ENCODE measurements at places on chromosomes 2 and 18.

DNA sequence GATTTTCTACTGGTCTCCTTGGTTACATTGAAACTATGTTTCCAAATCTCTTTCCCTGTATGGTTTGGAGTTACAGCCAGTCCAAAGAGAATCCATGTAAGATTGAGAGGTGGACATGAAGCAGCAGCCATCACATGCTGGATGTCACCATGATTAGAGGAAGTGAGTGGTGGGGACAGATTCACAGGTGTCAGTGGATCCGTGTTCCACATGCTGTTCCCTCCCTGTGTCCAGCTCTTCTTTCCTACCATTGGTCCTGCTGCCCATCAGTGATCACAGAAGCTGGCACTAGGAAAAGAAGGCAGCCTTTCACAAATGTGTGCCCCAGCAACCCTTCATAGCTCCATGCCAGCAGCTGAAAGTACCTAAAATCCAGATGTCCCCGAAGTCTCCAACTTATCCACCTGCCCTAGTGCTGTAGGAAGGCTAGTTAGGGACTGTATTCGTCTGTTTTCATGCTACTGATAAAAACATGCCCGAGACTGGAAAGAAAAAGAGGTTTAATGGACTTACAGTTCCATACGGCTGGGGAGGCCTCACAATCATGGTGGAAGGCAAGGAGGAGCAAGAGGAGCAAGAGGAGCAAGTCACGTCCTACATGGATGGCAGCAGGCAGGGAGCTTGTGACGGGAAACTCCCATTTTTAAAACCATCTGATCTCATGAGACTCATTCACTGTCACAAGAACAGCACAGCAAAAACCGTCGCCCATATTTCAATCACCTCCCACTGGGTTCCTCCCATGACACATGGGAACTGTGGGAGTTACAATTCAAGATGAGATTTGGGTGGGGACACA, 207.5 kb downstream of the INSIG2 start:
- DNase-seq: no peak

GRCh38 chr2:224523626-224524577, 61.3 kb downstream of the CUL3 start:
- no peak for DNase-seq

DNA sequence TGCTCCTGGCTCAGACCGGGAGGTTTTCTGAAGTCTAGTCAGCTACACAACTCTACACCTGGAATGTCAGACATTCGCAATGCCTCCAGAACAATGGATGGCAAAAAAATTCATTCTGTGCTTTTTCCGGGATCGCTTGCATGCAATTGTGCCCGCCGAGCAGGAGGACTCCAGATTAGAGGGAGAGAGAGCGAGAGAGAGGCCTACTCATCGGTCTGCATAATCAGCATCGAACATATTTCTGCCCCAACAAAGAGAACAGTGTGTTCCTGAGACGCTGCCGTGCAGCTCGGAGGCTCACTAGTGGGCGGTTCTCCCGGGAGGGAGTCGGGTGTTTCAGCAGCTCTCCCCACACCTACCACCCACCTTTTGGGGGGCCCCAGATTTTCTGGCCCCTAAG, 117.1 kb downstream of the KLHL29 start:
- DNase-seq: no peak

DNA sequence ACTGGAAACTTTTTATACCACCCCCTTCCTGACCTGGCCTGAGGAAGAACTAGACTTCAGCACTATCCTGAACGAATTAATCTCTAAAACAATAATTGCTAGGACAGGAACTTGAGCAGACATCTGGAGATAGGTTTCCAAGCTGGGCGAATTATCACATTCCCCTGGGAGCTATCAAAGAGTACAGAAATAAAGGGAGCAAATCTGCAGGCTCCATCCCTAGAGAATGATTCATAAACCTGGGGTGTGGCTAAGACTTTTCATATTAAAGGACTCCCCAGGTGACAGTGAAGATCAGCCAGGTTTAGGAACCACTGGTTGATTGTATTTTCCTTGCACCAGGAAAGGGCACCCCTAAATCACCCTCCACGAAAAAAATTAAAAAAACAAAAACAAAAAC, 105.6 kb upstream of the NOL4 start:
- DNase-seq: no peak

DNA sequence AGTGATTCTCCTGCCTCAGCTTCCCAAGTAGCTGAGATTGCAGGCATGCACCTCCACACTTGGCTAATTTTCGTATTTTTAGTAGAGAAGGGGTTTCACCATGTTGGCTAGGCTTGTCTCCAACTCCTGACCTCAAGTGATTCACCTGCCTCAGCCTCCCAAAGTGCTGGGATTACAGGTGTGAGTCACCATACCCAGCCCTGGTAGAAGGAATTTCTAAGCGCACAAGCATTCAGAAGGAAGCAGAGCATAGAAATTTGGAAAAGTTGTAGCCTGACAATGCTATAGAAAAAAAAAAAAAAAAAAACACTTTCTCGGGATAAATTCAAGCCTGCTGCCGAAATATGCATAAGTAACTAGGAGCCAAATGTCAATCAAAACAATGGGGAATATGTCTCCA, 249.4 kb downstream of the GRB14 start:
- no peak for DNase-seq

GRCh38 chr2:44836174-44836573, 105.3 kb upstream of the SIX3 start:
- no peak for DNase-seq

DNA sequence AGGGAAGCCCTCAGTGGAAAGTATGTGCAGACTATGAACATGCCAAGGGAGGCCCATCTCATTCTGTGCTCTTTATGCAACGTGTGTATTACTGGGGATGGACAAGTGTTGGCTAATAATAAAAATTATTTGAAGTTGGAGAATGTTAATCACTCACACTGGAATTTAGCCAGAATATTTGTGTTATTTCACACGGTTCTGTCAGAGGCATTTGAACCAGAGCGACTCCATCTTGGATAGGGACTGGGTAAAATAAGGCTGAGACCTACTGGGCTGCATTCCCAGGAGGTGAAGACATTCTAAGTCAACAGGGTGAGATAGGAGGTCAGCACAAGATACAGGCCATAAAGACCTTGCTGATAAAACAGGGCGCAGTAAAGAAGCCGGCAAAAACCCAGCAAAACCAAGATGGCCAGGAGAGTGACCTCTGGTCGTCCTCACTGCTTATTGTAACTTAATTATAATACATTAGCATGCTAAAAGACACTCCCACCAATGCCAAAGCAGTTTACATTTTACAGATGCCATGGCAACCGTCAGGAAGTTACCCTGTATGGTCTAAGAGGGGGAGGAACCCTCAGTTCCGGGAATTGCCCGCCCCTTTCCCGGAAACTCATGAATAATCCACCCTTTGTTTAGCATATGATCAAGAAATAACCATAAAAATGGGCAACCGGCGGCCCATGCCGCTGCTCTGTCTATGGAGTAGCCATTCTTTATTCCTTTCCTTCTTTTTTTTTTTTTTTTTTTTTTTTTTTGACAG, 2.6 kb upstream of the FZD5 start:
- DNase-seq: no peak

GRCh38 chr18:76464281-76465259, 30.5 kb downstream of the ZNF516 start:
- no peak for DNase-seq

GRCh38 chr2:216070195-216070594, 11.4 kb downstream of the PECR start:
- no peak for DNase-seq

- DNase-seq: no peak
These were observed 179.3 kb downstream of the GLI2 start for GRCh38 chr2:120914839-120915521.

DNA sequence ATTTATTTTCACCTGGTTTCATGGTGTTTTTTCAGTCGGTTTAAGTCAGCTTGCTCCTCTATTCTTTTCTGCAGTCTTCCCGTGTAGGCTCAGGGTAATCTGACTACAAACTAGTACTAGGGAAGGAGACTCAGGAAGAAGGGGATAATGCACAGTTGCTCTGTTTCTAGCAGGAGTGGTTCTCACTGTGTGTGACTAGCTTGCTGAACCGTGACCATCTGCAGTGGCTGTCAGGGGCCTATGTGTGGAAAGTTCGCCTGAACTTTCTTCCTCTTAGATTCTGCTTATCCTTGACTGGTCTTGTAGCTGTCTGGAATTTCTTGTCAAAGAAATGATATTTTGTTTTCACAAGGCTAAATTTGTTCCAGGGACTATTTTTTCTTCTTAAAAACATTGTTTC, 46.3 kb upstream of the AQP4 start:
- DNase-seq: no peak

GRCh38 chr2:196356332-196356731, 185.0 kb upstream of the STK17B start:
- no peak for DNase-seq

DNA sequence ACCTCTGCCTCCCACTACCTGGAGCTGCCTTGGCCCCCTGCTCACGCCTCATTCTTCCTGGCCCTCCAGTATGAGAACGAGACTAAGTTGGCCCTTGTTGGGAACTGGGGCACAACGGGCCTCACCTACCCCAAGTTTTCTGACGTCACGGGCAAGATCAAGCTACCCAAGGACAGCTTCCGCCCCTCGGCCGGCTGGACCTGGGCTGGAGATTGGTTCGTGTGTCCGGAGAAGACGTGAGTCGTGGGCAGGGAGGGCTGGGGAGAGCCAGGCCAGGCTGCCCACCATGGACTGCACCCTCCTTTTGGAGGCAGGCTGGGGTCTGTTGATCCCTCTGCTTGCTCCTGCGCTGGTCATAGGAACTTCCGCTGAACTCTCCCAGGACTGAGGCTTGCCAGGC, 114.7 kb downstream of the DYSF start:
- DNase-seq: no peak

DNA sequence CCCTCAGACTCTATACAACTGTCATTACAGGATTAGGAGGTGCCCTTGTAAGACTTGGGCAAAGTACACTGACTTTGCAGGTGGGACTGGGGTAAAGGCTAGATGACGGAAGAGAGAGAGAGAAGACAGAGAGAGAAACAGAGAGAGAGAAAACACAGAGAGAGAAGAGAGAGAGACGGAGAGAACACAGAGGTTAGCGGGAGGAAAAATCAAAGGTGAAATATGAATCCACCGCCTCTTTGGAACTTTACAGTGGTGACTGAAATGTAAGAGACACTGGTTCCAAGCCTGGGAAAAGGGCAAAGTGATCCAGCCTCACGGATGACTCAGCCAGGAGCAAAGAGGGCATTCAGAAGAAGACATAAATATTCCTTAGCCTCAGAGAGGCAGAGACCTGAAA, 25.1 kb upstream of the CAB39 start:
- no peak for DNase-seq

- no peak for DNase-seq
These were observed 70.8 kb downstream of the FIGN start for GRCh38 chr2:163665051-163665450.

- no peak for DNase-seq
These were observed 195.3 kb upstream of the HS6ST1 start for GRCh38 chr2:128513961-128514283.

- no peak for DNase-seq
These were observed 3.5 kb downstream of the GPR75 start for GRCh38 chr2:53856272-53856671.

DNA sequence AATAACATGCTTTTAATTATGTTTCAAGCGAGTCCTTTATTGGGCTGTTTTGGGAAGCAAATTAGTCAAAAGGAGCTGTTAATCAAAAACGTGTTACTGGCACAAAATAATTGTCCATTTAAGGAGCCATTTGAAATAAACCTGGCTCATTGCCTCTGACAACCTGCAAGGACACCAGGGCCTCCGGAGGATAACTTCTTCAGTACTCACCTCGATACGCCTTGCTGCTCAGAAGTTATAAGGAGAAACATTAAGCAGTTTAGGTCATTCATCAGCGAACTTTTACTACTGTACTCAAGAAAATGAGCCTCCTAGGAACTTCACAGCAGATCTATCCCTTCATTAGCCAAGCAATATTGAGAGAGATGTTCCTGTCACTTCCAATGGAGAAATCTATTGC, 1579.2 kb upstream of the ACVR2A start:
- DNase-seq: no peak

DNA sequence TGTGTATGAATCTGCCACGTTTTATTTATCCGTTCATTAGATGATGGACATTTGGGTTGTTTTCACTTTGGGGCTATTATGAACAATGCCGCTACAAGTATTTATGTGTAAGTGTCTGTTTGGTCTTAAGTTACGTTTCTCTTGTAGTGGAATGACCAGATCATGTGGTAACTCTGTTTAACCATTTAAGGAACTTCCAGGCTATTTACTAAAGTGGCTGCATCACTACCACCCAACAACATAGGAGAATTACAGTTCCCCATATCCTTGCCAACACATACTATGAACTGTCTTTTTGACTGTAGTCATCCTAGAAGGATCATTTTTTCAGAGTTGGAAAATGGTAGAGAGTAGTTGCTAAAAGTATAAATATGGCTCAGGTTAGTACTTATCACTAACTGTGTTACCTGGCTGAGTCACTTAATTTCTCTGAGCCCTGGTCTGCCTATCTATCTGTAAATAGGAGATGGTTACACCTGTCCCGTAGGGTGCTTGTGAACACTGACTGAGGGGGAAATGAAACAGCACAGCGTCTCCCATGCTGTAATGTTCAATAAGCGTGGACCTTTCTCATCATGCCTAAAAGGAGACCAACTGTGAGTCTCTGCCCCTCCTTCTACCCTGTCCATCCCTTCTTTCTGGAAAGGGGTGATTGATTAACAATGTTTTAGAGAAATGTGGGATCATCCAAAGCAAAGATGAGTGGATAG, 103.1 kb downstream of the SH3RF3 start:
- no peak for DNase-seq

- DNase-seq: no peak
These were observed 8.8 kb downstream of the PASK start for GRCh38 chr2:241140445-241140840.

DNA sequence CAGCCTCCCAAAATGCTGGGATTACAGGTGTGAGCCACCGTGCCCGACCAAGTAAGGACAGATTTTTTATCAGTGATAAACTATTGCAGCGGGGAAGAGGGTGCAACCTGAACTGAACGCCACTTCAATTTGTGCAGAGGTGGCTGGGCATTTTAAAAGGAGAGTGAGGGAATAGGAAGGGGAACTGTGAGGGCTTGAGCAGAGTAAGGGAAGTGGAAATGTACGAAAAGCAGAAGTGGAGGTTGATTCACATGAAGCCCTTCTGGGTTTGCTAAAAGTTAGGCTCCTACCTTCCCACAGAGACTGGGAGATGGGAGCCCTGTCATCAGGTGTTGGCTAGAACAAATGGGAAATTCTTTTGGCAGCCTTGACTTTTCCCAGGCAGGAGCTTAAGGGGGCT, 6.1 kb downstream of the STK11IP start:
- DNase-seq: no peak

DNA sequence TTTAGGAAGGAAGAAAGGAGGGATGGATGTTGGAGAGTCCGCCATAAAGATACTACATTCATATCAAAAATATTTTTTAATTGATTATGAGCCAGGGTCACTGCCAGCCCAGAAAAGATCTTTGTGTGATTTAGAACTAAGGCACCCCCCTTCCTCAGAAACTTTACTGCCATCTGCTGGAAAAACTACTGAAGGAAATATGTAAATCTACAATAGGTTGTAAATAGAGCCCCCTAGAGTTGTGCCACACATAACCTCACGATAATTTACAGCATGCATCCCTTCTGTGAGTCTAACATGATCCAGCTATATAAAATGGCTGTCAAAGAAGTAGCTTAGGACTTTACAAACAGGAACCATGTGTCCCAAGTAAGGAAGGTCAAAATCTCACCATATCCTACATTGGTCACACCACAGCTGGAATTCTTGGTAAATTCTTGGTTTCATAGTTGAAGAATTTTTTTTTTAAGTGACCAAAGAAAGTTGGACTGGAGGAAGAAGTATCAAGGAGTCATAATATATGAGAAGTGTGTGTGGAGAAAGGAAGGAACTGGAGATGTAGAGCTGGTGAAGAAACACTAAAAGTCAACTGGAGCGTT, 152.5 kb downstream of the CYP26B1 start:
- no peak for DNase-seq

All from stimulated activated CD8-positive, alpha-beta memory T cell treated with anti-CD3 and anti-CD28 coated beads, Interleukin-7, amount 100 ng/mL, for 1 hour (primary cell).